Activated T-cell treated with anti-CD3 and anti-CD28 coated beads, Interleukin-2, amount 50 U/mL, for 24 hours (primary cell): ENCODE measurements at places on chromosomes 11 and 22.
A peak's percentile ranks its signal among the peaks of the same experiment; 100 is the strongest.

DNA sequence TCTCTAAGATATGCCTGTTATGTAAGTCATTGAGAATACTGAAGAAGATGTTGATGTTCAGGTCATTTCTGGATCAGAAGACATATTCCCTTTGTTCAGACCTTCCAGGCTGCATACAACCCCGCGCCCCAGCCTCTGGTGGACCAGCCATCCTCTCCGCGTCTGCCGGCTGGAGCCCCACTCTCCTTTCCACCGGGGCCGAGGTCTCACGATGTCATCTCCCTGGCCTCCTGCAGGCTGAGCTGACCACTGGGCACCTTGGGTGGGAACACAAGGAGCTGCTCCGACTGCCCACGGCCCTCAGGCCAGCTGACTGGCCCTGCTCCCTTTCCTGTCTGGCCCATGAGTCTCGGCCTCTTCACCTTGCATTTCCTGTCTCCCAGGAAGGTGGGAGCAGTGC lies 124.6 kb downstream of the SHANK2 start:
- DNase-seq, result no peak

GRCh38 chr11:13857828-13858227 lies 104.7 kb upstream of the SPON1 start:
- DNase-seq, result no peak

GRCh38 chr11:62337303-62338181 lies at the start of gene ASRGL1:
TSS of gene ASRGL1 (plus strand) at chr11:62337448. CDS start at chr11:62337978, 530 bp downstream.
- peak; percentile 83 for DNase-seq

DNA sequence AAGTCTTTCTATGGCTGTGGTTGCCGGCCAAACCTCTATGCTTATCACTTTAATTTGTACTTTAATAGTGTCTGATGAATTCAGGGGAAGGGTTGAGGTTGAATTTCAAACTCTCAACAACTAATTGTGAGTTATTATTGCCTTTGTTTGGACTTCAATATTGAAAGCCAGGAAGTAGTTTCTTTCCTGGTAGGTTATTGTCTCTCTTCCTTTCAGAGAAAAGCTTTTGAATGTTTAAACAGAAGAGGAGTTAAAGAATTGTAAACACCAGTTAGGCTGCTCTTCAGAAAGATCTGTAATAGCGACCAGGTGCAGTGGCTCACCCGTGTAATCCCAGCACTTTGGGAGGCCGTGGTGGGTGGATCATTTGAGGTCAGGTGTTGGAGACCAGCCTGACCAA lies 22.2 kb downstream of the NNMT start:
- no peak for DNase-seq

GRCh38 chr11:84128840-84129239 lies 842.7 kb upstream of the CCDC90B start:
- no peak for DNase-seq

DNA sequence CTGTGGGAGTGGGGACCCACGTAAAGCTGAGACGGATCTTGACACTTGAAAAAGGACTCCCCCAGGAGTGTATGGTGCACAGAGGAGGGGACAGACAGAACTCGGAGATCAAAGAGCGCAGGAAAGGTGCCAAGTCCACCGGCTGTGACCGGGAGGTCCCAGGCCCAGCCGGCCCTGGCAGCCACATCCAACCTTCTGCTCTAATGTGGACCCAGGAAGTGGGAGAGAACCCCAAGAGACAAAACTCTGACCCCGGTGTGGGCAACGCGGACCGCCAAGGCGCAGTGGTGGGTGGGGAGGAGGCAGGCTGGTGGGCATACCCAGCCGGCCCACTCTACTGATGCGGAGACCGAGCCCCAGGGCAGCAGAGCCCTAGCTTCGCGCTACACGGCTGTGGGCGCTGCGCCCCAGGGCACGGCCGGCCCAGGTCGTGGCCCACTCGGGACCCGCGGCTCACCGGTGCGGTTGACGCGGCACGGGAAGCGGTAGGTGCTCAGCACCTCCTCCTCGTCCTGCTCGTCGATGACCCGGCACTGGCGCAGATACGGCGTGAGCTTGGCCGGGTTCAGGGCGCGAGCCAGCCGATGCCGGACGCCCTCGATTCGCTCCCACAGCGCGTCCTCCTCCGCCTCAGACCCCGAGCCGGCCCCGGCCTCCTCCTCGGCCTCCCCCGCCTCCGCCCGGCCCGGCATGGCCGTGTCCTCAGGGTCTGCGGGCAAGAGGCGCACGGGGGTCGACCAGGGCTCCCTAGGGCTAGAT lies 527 bp downstream of the CARD10 start:
- peak; percentile 41 for DNase-seq

DNA sequence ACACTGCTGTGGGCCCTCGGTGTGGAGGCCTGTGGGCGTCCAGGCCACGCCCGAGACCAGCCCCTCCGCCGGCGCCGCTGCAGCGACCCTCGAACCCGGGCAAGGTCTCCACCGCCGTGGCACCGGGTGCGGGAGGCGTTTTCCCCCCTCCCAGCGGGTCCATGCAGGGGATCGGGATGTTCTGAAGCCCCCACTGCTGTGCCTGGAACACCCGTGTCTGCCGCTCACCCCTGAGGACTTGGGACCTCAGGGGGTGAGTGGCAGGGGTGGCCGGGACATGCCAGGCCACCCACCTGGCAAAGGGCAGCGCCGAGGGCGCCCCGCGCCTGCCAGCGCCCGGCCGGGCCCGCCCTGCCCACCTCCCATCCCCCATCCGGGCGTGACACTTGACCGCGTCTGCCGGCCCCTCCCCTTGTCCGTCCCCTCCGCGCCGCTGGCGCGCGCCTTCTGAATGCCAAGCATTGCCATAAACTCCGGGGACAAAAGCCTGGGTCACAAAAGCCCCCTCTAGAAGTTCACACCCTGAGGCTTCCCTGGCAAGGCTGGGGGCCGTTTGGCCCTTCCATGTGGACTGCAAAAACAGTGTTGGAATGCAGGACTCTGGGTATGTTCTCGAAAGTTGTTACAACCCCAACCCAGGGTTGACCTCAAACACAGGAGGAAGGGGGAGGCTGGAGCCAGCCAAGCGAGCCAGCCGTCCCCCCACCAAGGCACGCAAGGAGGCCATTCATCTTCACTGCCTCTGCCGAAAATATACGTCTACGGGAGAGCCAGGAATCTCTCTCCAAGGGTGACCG lies 819 bp upstream of the KCNQ1OT1 start:
- peak; percentile 61 for DNase-seq

DNA sequence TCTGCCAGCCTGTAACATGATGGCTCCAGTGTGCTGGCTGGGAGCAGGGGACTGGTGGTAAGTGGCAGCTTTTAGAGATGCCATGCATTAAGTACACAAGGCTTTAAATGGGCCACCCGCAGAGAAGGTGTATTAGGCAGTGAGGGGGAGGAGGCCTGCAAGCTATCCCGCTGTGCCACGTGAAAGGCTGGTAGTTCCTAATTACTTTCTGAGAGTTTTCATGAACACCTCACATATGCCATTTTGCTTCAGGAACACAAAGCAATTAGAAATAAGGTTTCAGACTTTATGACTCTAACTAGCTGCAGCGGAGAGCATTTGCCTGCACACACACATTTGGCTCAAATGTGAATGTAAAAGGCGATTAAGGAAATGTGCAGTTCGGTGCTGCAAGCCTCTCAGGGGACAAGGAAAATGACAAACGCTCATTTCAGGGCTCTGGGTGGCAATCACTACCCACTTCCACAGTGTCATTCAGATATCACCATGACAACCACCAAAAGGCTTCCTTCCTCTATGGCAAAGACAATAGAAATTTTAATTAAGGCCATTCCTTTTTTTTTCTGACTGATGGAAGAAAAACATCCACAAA lies 116.6 kb downstream of the PLEKHA7 start:
- DNase-seq, result no peak
